Heart left ventricle (tissue), 16 donors: ENCODE measurements at places on chromosomes 6 and 20. TPM values are rescaled to one million over a fixed set of nuclear protein-coding genes. Genes with fewer than 3 reads are reported as not detected.
A peak's percentile ranks its signal among the peaks of the same experiment; 100 is the strongest.

The PPP1R18 gene
- total RNA-seq = 12.3 TPM

The PGBD1 gene
- total RNA-seq = 3.8 TPM

The KIF13A gene
- total RNA-seq = 108 TPM

DNA sequence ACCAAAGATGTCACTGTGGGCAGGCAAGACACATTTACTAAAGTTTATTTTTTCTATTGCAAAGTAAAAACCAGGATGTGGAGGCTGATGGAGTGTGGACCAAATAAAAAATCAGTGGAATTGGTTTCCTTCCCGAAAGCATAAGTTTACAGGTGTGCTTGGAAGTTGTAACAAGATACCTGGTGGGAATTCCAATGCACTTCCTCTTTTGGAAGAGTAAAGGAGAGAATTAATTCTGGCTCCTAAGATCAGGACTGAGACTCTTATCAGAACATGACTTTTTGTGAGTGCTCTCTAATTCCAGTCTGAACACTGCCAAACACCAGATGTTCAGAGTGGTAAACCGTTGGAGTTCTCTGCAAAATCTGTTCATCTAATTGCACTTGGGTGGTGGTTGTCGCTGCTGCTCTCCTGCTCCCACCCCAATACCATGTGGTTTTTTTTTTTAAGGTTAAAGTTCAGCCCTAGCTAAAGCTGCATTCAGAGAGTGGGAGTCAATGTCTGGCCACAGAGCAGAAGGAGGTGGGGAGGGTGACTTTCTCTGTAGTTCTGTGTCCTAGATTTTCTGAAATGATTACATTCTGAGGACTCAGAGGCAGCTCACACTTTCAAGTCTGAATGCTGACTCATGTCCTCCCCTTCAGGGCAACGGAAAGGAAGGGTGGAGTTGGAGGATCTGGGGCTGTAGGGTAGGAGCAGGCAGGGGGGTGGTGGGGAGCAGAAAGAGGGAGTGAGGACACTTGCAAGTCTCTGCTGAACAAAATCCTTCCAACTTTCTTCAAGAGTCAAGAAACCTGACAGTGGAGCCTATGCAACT is 275.8 kb upstream of the PRDM1 start:
- no peak overlapping the region for H3K4me3 ChIP-seq
- no peaks in the 10 kb centered on the region for H3K27me3 ChIP-seq
- H3K4me1 ChIP-seq = peaks cover 9% of the 10 kb centered on the region
- peak overlapping the region; percentile 3 for H3K27ac ChIP-seq
- H3K36me3 ChIP-seq = no peaks in the 10 kb centered on the region
- DNase-seq = peak; percentile 42

DNA sequence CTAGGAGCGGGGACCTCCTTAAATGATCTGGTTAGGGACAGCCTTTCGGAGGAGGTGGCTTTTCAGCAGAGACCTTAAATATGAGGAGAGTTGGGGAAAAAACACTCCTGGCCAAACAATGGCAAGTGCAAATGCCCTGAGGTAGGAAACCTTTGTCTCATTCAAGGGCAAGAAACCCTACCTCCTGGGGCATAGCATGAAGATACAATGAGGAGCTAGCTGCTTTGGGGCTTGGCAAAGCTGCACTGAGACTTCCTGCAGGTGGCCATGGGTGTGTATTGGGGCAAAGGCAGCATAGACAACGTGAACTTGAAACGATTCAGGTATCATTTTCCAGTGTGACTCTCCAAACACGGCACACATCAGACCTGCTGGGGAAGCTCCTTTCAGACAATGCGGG is 30.7 kb downstream of the PMEPA1 start:
- no peaks in the 10 kb centered on the region for H3K36me3 ChIP-seq
- H3K4me3 ChIP-seq = no peak overlapping the region
- no peaks in the 10 kb centered on the region for H3K27me3 ChIP-seq
- H3K27ac ChIP-seq = no peak overlapping the region
- DNase-seq = no peak
- H3K4me1 ChIP-seq = peaks cover 80% of the 10 kb centered on the region

DNA sequence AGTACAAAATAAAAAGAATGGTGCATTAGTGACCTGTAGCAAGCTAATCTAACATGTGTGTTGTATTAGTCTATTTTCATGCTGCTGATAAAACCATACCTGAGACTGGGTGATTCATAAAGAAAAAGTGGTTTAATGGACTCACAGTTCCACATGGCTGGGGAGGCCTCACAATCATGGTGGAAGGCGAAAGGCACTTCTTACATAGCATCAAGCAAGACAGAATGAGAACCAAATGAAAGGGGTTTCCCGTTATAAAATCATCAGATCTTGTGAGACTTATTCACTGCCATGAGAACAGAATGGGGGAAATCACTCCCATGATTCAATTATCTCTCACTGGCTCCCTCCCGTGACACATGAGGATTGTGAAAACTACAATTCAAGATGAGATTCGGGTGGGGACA is 45.4 kb upstream of the AIG1 start:
- no peak overlapping the region for H3K4me3 ChIP-seq
- no peak for DNase-seq
- H3K36me3 ChIP-seq = no peaks in the 10 kb centered on the region
- no peak overlapping the region for H3K27ac ChIP-seq

DNA sequence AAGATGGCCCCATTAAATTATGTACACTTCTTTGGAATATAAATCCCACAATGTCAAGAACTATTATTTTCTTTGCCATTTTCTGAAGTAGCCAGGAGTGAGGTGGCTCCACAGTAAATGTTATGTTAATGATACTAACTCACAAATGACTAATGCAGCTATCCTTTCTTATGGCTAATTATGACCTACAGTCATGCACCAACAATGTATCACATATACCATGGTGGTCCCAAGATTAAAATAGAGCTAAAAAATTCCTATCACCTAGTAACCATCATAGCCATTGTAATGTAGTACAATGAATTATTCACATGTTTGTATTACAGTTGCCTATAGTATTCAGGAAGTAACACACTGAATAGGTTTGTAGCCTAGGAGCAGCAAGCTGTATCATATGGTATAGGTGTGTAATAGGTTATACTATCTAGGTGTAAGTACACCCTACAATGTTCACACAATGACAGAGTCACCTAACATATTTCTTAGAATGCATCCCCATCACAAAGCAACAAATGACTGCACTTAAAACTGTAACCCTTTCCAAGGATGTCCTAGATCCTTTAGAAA is 15.3 kb downstream of the ECHDC1 start:
- peaks cover 5% of the 10 kb centered on the region for H3K36me3 ChIP-seq
- H3K27ac ChIP-seq = no peak overlapping the region
- no peak overlapping the region for H3K4me3 ChIP-seq
- DNase-seq = no peak
- no peaks in the 10 kb centered on the region for H3K27me3 ChIP-seq

GRCh38 chr20:45826381-45827019 is 612 bp downstream of the TNNC2 start:
- H3K4me3 ChIP-seq = no peak overlapping the region
- no peak overlapping the region for H3K27ac ChIP-seq
- peaks cover 29% of the 10 kb centered on the region for H3K27me3 ChIP-seq
- H3K36me3 ChIP-seq = no peaks in the 10 kb centered on the region
- DNase-seq = no peak

- DNase-seq = no peak
- H3K4me1 ChIP-seq = no peaks in the 10 kb centered on the region
- H3K36me3 ChIP-seq = no peaks in the 10 kb centered on the region
Measured at GRCh38 chr6:136180704-136181511, 69.2 kb downstream of the MTFR2 start.
